SW480 (cell line): ENCODE measurements at places on chromosomes 7 and 10.

GRCh38 chr10:8042721-8043568, 11.5 kb upstream of the GATA3 start:
- no peak for DNase-seq

- DNase-seq, result no peak
Observed at GRCh38 chr10:48213047-48213446, 61.4 kb downstream of the FRMPD2 start.

DNA sequence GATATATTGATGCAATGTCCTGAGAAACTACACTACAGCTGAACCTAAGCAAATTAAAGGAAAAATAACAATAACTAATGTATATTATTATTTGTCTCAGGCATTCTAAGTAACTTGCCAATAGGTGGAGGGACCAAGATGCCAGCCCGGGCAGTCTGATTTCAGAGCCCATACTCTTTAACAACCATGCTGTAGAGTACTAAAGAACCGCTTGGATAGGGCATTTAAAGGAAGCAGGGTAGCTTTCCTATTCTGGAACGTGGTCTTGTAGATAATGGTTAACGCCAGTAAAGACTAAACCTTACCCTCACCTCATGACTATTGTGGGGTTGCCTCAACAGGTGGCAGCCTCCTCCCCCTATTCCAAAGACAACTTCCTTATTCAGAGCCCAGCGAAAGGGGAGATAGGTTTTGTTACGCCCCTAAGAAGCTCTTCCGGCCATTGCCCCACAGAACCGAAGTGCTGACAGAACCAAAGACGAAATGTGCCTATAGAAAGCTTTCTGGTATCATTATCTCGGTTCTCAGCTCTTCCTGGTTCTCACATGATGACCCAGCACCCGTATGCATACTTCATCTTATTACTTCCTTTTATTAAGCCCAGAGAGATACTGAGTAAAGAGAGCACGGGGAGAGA, 707 bp upstream of the C1GALT1 start:
- peak; percentile 89 for DNase-seq

DNA sequence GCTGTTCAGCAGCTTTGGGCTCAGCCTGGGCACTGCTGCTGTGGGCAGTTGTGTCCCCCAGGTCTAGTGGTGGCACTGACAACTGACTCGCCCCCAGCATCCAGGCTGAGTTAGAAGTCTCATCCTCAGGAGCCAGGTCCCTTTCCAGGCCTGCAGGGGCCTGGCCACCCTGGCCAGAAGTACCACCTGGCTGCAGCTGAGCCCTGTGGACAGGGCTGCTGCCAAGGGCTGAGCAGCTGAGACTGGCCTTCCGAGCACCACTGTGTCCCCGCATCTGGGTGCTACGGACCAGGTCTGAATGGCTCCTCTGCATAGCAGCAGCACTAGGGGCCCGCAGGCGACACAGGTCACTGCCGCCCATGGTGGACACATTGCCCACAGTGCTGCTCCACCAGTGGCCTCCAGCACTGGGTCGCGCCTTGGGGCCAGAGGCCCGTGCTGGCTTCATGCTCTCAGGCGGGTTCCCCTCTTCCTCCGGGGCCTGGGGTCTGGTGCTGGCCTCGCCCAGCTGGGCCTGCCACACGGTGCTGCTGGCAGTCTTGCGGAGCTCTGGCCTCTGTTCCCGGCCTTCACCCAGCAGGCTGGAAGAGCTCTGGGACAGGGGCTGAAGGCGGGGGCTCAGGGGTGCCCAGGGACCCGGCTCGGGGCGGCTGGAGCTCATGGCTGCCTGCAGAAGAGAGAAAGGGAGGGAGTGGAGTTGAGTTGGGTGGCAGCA, 6.2 kb downstream of the GPRIN2 start:
- no peak for DNase-seq

DNA sequence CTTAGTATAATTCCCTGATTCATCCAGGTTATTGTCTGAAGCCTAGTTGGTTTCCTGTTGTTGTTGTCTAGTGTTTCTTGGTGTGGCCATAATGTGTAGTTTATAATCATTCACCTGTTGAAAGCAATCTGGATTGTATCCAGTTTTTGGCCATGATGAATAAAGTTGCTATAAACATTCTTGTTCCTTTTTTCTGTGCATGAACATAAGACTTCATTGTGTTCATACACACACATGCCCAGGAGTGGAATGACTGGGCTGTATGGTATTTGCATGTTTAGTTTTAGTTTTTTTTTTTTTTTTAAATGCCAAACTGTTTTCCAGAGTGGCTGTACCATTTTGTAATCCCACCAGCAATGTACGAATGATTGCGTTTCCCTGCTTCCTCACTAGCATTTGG, 349.8 kb downstream of the SDK1 start:
- DNase-seq, result peak; percentile 11

DNA sequence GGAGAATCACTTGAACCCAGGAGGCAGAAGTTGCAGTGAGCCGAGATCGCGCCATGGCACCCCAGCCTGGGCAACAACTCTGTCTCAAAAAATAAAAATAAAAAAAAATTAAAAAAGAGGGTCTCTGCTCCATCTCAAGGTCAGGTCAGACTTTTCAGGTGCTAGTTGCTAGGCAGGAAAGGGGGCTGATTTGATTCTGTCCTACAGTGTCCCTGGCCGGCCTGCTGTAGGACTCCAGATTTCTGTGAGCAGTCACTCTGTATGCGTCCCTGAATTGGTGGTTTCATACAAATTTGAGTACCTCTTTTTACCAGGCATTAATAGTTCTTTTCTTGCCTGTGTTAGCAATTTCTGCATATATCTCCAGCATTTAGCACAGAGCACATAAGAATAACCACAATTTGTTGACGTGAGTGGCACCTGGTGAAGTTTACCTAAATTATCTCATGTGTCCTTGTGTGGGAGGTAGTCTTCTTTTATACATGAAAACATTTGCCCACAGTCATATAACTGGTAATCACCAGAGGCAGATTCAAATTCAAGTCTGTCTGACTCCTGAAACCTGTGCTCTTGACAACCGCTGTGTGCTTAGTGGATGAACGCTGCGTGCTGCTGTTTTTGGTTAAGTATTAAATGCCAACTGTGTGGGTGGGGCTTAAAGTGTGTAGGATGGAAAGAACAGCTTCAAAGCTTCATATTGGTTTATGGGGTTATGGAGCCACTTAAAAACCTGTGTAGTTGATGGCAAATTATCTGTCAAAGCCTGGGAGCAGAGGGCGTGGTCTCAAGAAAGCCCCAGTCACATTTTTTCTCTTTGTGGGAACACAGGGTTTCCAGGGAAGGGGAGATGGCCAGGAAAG, 3.2 kb upstream of the ZNF775 start:
- DNase-seq, result peak; percentile 90

DNA sequence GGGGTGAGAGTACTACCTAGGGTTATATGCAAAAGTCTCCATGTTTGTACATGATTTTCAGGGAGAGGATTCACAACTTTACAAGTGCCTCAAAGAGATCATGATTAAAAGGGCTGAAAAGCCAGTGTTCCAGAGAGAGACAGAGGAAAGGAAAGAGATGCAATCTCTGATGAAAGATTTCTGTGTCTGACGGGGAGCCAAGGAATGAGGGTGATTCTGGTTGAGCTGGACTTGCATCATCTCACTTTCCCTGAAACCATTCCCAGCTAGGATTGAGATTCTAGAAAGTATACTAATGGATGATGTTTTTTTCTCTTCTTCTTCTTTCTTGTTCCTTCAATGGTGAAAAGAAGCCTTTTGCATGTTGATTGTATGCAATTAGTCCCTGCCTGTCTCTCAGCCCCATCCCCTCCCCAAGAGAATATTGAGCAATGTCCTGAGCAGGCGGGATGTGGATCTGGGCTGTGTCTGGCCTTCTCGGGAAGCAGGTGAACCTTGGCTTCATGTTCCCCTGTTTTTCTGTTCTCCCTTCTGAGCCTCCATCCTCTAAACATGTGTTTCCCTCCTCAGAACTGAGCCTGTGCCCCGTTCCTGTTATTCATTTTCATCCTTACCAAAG, 186.1 kb downstream of the ZNF365 start:
- DNase-seq, result no peak

DNA sequence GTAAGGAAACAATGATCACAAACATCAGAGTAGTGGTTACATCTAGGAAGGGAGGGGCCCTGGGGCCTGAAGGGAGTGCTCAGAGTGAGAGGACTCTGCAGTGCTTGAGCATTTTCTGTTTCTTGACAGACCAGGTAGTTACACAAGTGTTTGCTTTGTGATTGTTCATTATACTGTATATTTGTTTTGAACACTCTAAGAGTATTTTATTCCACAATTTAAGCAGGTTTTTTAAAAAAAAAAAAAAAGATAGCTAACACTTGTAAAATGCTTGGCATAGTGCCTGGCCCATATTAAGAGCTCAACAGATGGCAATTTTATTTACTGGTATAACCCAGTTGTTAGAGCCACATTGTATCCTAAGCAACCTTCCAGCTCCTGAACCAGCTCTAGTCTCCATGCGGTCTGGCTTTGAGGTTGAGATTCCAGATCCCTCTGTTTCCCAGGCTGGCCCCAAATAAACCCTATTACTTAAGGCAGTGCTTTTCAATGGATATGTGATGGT, 20.1 kb upstream of the ATXN7L1 start:
- DNase-seq, result no peak

GRCh38 chr7:76425156-76425555, 406 bp downstream of the ZP3 start:
- no peak for DNase-seq

- no peak for DNase-seq
Observed at GRCh38 chr7:24716480-24717246, 40.6 kb downstream of the GSDME start.

DNA sequence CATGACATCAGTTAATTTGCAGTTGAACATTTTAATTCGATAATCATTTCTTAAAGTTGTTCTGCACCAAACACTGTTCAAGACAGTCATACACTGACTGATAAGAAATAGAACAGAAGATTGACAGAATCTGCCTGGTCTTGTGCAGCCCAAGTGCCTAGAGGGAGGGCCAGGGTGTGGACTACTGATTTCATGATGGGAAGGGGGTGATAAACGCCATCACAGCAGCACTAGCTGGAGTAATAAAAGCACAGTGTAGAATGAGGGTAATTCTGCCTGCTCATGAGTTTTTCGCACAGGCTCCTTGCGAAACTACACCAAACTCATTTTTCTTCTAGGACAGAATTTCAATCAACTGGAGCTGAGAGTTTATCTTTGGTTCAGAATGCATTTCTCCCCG, 270.1 kb downstream of the ARL4A start:
- no peak for DNase-seq

DNA sequence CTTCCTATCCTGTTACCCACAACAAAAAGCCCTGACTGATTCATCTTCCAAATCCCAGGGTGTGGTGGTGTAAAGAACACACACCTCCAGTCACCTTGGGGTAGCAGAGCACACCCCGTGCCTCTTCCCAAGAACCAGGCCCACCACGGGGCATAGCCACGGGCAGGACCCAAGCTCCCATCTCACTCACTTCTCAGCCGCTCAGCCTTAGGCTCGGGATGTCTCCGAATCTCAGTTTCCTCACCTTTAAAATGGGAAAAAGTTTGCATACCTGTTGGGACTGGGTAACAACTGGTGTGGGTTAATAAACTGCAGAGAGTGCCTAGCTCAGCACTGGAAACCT, 139.0 kb downstream of the FGFR2 start:
- peak; percentile 34 for DNase-seq

- DNase-seq, result no peak
Observed at GRCh38 chr7:42125321-42125720, 111.7 kb downstream of the GLI3 start.

DNA sequence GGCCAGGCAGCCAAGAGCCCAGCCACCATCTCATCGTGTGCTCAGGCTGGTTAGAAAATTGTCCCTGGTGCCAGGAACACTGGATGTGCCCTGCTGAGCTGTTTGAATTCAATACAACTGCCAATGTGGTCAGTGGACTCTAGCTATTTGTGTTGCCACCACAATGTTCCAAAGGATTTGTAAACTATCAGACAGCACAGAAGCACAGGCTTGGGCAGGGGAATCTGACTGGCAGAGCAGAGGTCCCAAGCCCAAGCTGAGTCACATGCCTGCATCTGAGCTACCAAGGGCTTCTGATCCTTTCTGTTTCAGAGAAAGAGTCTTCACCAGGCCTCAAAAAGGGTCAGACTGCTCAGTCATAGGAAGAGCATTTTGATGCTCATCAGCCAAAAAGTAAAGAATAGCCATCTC, 232.1 kb upstream of the SEMA3C start:
- DNase-seq, result no peak

- no peak for DNase-seq
Observed at GRCh38 chr7:131610007-131610406, 53.6 kb upstream of the PODXL start.

DNA sequence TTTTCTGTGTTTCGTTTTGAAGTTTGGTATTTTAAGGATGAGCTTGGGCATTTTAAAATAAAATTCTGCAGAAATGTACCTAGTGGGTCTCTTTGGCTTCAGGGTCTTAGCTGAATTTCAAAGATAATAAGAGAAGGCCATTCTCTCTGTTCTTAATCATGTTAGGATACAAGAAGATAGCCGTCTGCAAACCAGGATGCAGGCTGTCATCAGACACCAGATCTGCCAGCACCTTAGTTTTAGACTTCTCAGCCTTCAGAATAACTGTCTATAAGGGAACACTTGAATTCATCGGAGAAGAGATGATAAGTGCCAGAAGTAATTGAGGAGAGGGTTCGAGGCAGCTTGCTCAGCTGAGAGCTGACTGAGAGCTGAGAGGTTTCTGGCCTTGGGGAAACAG, 202.1 kb downstream of the REEP3 start:
- DNase-seq, result no peak

GRCh38 chr10:4066581-4067390, 281.8 kb upstream of the KLF6 start:
- no peak for DNase-seq

DNA sequence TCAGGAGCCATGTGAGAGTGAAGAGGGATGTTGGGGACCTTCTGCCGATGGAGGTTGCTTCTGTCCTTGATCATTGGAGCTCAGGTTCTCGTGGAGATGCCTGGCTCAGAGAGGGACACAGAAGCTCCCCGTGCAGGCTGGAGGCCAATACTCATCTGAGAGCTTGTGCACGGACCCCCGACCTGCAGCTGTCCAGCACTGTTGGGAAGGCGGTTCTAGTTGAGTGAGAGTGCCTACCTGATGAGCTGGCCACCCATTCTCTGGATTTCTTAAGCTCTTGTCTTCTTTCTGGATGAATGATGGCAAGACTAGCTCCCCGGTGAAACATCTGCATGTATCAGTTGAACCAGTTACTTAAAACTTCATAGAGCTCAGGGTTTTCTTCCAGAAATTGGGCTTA, 247.6 kb upstream of the MKI67 start:
- DNase-seq, result no peak
